H4 (cell line): ENCODE measurements at places on chromosomes 16 and 17. TPM values are rescaled to one million over a fixed set of nuclear protein-coding genes. Genes with fewer than 3 reads are reported as not detected.

MYH10 gene
- total RNA-seq: 20.2 and 21.1 TPM in 2 replicates

HOXB8 gene
- total RNA-seq: 1.2 and 6.3 TPM in 2 replicates

CCDC92B gene
- total RNA-seq: not detected in 2 replicates

CIBAR2 gene
- total RNA-seq: not detected in 2 replicates

NUTF2 gene
- total RNA-seq: 95.0 and 256 TPM in 2 replicates

CENPX gene
- total RNA-seq: 86.2 and 88.7 TPM in 2 replicates
